ENCODE measurements at places on chromosomes 4 and X.

DNA sequence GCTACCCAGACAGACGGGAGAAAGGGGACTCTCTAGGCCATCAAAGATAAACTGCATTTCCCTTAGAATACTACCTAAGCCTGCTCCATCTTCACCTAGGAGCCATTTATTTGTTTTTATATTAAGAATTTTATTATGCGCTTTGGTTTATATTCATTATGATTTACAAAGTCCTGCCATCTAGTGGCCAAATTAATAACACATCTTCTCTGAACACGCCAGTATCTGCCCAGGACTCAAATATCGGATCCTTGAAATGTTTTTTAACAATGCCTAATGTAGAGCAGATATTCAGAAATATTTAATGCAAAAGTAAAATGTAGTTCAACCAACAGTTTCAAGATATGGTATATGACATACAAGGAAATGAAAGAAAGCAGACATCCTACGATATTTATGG is 20.8 kb upstream of the PRPS2 start:
- no peak for DNase-seq

GRCh38 chrX:129609395-129609794 is 45.4 kb downstream of the APLN start:
- no peak for DNase-seq

DNA sequence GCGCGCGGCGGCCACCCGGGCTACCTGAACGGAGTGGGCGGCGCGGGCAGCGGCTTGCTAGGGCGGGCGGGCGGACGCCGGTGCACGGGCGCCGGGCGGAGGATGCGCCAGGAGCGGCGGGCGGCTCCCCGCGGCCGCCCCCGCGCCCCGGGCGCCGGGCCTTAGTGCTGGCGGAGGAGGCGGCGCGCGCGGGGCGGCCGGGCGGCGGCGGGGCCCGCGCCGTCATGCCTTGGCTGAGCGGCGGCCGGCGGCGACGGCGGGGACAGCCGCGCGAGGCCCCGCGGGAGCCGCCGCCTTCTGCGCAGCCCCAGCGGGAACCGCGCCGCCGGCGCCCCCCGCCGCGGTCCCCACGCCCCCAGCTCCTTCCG is 48.2 kb downstream of the CLDN34 start:
- no peak for DNase-seq

DNA sequence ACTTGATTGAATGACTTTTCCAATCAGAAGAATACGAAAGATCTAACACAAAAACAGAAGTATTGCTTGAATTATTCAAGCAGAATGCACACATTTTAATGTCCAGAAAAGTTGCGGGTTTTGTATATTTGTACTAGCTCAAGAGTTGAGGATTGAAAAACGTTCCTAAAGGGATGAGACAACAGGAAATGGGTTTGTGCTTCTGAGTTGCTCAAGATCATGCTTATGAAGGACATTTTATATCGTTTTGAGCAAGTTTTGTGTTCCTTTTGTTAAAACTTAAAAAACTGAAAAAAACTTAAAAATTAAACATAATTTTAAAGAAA is 353 bp upstream of the SMIM10 start:
- no peak for DNase-seq

GRCh38 chr4:142158980-142159379 is 522.6 kb downstream of the IL15 start:
- no peak for DNase-seq

- no peak for DNase-seq
These were observed 32.8 kb downstream of the ELOVL6 start for GRCh38 chr4:110165382-110166286.

DNA sequence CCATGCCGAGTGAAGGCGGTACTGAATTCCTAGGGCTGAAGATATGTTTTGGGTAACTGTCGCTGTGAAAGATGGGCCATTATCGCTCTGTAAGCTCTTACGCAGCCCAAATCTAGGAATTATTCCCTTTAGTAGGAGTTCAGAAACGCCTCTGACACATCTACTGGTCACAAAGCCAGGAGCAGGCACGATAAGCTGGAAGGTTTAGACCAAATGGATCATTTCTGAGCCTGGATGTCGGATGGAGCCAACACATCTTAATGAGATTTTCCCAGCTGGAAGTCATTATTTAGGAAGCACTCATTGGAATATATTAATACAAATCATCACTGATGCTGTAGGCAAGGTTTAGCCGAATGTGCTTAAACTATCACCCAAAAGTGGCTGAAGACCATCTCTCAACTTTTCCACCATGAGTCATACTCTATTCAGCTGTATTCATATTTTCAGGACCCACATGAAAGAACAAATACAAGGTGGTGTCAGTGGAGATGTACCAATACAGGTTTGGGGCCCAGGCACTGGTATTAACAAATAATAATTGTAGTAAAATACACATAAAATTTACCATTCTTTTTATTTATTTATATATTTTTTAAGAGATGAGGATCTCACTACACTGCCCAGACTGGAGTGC is 34.2 kb upstream of the ATRX start:
- no peak for DNase-seq

- DNase-seq, result no peak
These were observed 430.5 kb upstream of the POU3F4 start for GRCh38 chrX:83077606-83078005.

- DNase-seq, result no peak
These were observed 16.2 kb downstream of the NPNT start for GRCh38 chr4:105911426-105911825.

DNA sequence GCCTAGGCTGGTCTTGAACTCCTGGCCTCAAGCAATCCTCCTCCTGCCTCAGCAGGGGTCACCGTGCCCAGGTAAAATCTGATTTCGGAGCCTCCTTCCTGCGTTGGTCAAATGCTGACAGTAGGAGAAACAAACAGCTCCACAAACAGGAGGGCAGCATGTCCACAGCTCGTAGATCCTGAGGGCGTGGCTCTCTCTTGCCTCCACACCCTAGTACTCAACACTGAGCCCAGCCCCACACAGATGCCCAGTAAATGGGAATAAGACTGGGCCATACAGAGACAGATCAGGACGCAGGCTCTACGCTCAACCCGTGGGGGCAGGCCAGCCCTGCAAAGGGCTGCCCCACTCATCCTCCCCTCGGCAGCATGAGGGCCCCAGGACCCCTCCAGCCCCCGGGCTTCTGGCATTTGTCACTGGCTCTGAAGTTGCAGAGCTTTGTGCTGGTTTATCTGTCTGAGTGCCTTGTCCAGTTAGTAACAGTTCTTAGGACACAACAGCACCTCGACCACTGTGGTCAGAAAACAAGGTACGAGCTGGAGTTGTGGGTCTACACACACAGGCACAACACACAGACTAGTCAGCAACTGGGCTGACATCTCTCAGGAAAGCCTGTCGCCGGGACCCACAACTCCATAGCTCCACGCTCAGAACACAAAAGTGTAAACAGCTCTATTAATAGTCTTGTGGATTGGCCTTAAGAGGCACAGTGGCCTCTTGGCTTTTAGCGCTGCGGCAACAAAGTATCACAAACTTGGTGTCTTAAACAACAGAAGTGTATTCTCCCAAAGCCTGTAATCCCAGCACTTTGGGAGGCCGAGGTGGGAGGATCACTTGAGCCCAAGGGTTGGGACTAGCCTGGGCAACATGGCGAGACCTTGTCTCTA is 5.2 kb downstream of the TNIP2 start:
- DNase-seq, result no peak

DNA sequence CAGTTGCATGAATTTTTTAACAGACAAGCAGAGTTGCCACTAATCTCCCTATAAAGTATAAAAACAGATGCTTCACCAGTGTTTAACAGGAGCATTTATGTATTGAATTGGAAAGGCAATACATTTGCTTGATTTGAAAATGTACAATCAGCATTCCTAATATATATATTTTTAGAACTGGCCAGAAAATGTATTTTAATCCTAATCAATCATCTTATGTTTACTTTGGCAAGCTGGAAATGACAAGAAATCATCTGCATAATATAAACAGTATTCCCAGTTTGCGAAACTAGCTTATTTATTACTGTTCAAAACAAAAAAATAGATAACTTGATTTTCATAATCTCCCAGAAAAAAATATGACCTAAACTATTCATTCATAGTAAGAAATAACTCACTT is 123.9 kb downstream of the TBCK start:
- DNase-seq, result no peak

- no peak for DNase-seq
These were observed 61.8 kb downstream of the BRWD3 start for GRCh38 chrX:80747832-80748231.

DNA sequence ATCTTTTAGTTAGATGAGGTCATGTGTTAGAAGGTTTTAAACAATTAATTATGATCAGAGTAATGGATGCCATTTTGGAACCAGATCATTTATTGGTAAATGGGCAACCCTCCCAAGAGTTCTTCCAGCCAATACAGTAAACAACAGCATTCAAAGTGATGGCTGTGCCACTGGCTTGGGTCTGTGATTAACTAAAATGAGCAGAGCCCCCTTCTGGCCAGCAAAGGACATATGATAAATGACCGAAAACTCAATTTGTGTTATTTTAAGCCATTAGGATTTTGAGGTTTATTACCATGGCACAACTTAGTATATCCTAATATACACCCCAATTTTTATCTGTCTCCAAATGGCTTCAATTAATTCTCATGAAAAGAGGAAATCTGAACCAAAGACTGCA is 90.8 kb upstream of the NPFFR2 start:
- DNase-seq, result peak; percentile 16

GRCh38 chr4:136748773-136749172 is 783.5 kb downstream of the PCDH18 start:
- DNase-seq, result no peak

GRCh38 chr4:76585272-76585671 is 150.2 kb downstream of the SHROOM3 start:
- DNase-seq, result no peak

GRCh38 chrX:67781132-67781531 is 237.3 kb downstream of the AR start:
- DNase-seq, result no peak
